ENCODE measurements at places on chromosomes 4 and X. TPM values are rescaled to one million over a fixed set of nuclear protein-coding genes. Genes with fewer than 3 reads are reported as not detected.

GRCh38 chrX:19672222-19672812, 157.0 kb upstream of the MAP3K15 start:
- DNase-seq = no peak
- no peaks in the 10 kb centered on the region for H3K27me3 ChIP-seq
- no peak overlapping the region for H3K4me3 ChIP-seq
- no peak overlapping the region for H3K27ac ChIP-seq
- H3K4me1 ChIP-seq = peaks cover 13% of the 10 kb centered on the region

- no peak overlapping the region for H3K27ac ChIP-seq
- peaks cover 22% of the 10 kb centered on the region for H3K36me3 ChIP-seq
- DNase-seq = no peak
- H3K27me3 ChIP-seq = no peaks in the 10 kb centered on the region
Observed at GRCh38 chr4:88649716-88650115, 47.9 kb downstream of the NAP1L5 start.

DNA sequence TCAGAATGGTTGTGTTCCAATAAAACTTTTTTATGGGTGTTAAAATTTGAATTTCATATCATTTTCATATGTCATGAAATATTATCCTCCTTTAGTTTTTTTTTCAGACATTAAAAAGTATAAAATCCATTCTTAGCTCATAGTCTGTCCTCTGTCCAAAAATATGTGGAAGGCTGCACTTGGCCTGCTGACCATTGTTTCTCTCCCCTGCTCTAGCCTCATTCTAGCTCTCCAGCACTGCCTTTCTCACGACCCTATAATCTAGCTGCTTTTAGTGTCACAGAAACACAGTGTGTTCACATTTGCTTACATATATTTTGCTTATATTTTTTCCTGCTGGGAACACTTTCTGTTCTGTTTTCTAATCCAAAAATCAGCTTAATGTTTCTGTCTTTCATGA, 165.0 kb upstream of the ANK2 start:
- no peaks in the 10 kb centered on the region for H3K27me3 ChIP-seq
- no peaks in the 10 kb centered on the region for H3K36me3 ChIP-seq
- no peaks in the 10 kb centered on the region for H3K4me1 ChIP-seq
- no peak overlapping the region for H3K27ac ChIP-seq

DNA sequence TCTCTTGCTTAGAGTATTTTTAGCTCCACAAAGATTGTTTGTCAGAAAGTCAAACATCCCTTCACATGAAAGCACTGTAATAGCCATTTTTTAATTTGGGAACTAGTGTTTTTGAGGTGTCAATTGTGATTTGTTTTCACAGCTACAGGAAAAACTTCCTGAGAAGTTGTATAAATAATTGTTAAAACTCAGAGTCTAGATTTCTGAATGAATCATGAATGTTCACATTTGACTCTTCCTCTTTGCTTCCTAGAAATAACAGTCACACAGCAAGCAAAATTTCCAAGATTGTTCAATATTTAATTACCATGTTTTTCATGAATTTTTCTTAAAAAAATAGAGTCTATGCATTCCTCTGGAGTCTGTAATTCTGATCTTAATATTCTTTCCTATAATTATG, 156.9 kb upstream of the SLC7A11 start:
- no peaks in the 10 kb centered on the region for H3K4me1 ChIP-seq
- H3K27ac ChIP-seq = no peak overlapping the region
- DNase-seq = no peak
- H3K27me3 ChIP-seq = no peaks in the 10 kb centered on the region
- no peak overlapping the region for H3K4me3 ChIP-seq
- H3K36me3 ChIP-seq = no peaks in the 10 kb centered on the region

GRCh38 chr4:43362875-43363636, 470.5 kb downstream of the GRXCR1 start:
- H3K36me3 ChIP-seq = no peaks in the 10 kb centered on the region
- H3K4me3 ChIP-seq = no peak overlapping the region
- DNase-seq = no peak

- no peaks in the 10 kb centered on the region for H3K27me3 ChIP-seq
- H3K4me1 ChIP-seq = no peaks in the 10 kb centered on the region
- H3K4me3 ChIP-seq = no peak overlapping the region
- no peak overlapping the region for H3K27ac ChIP-seq
Observed at GRCh38 chrX:103518571-103518970, 718 bp downstream of the RAB40A start.

DNA sequence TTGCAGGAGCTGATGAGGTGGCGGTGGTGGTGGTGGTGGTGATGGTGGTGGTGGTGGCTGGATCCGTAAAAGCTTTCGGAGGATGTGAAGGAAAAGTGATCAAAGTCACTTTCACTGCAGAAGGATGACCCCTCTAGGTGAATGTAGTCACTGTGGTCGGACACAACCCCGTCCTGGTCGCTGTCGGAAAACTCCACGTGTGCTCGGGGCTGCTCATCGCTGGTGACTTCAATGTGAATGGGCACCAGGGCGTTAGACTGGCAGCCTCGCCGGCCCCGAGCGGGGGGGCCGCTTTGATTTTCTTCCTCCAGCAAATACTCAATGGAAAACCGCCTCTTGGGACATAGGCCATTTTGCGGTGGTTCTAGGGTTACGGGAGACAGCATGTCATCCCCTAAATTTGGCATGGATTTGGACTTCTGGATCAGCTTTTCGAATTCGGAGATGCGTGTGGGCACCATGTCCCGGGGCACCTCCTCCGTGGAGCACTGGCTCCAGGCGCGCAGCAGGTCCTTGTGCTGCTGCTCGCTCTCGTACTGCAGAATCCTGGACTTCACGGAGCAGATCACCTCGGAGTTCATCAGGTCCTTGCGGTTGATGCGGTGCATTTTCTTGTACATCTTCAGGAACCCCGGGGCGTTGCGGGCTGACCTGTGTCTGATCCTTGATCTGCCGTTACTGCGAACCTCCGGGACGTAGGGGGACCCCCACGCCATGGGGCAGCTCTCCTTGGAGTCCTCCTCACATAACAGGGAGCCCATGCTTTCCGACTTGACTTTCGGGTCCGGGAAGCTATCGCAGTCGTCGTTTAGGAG, 88.3 kb upstream of the PDLIM3 start:
- H3K4me3 ChIP-seq = no peak overlapping the region
- H3K27ac ChIP-seq = no peak overlapping the region
- no peaks in the 10 kb centered on the region for H3K4me1 ChIP-seq
- H3K27me3 ChIP-seq = peaks cover 2% of the 10 kb centered on the region
- no peaks in the 10 kb centered on the region for H3K36me3 ChIP-seq

Gene MND1
- 1.1 TPM for polyA plus RNA-seq

Data from CD4-positive, CD25-positive, alpha-beta regulatory T cell (primary cell).